Activated CD4-positive, alpha-beta T cell treated with anti-CD3 and anti-CD28 coated beads for 4 hours (primary cell): ENCODE measurements at places on chromosomes 4 and X.

- DNase-seq, result peak; percentile 13
Measured at GRCh38 chr4:76023389-76023788, at the start of gene CXCL10. Gene CXCL10, minus strand, starts transcription at chr4:76023497. Its CDS starts 66 bp downstream, at chr4:76023431.

GRCh38 chr4:20176881-20177280 is 74.8 kb upstream of the SLIT2 start:
- no peak for DNase-seq

DNA sequence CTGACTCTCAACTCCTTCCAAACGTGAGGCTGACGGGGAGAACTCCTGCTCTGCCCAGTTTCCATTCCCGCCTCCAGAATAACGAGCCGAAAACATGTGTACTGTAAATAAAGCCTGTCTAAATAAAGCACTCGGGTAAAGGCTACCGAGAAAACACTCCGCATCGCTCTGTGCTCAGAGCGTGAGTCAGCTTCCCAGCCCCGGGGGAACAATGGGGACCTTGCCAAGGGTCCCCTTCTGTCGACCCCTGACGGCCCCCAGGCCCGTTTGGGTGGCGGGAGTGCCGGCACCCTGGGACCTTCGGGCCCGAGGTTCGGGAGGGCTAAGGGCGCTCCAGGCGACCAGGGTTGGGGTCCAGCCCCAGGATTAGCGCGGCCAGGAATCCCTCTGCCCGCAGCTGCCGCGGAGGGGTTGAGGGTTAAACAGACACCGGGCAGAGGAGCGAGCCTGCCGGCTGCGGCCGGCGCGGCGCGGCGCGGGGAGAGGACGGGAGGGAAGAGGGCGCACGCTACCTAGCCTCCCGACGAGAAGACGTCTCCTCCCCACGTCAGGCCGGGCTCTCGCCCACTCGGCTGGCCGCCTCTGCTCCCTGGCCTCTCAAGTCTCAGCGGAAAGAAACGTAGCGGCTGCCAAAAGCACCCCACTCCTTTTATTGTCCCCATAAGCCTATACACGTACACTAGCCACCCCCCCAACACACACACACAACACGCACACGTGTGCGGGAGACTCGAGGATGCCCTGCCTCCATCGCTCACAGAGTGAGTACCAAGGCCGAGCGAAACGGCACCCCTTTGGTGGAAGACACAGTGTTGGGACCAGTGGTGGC is 85.5 kb downstream of the BCOR start:
- DNase-seq, result peak; percentile 11

GRCh38 chr4:149095001-149095400 is 652.8 kb upstream of the NR3C2 start:
- no peak for DNase-seq

GRCh38 chr4:139214039-139214534 is 37.1 kb upstream of the ELF2 start:
- no peak for DNase-seq

DNA sequence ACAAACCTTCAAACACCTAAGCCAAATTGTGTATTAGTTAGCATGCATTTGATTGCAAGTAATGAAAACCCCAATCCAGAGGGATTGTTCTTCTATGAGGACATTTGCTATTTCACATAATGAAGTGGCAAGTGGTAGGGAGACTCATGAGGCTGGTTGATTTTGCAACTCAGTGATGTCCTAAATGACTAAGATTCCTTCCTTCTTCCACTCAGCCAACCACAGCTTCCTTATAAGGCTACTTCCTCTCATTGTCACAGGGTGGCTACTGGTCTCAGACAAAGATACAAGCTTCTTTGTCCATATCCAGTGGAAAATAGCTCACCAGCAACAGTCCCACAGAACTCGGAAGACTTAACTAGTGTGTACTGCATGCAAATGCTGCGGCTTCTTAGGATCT is 5.3 kb upstream of the OTC start:
- no peak for DNase-seq

DNA sequence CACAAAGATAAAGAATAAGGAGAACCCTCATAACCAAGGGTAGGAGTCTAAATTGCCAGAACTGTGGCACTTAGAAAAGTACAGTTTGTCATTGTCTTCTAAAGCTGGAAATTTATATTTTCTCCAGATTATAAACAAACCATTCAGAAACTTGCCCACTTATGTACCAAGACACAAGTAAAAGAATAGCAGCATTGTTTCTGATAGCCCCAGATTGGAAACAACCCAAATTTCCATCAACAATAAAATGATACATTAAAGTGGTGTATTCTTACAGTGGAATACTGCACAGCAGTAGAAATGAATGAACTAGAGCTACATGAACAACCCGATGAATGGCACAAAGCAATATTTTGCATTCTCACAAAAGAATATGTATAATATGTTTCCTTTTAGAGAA is 63.1 kb upstream of the PDHA1 start:
- no peak for DNase-seq

DNA sequence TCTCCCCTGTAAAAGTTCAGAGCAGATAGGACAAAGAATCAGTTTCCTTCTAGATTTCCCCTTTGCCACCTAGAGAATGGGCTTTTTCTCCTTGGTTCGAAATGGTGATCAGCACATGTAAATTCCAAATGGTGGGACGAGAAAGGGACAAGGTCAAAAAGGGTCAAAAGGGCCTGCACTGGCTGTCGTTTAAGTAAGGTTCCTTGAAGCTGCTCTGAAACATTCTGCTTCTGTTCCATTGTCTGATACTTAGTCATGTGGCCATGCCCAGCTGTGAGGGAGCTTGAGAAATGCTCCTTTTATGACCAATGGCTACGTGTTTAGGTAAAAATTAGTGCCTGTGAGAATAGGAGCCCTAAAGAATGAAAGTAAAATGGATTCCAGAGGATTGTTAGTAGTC is 165.9 kb upstream of the CENPE start:
- DNase-seq, result no peak

GRCh38 chrX:103343105-103343504 is 13.1 kb downstream of the TCEAL7 start:
- DNase-seq, result peak; percentile 23

GRCh38 chr4:6520051-6520636 is 47.7 kb upstream of the PPP2R2C start:
- DNase-seq, result no peak

- DNase-seq, result no peak
Measured at GRCh38 chr4:3335385-3335784, 42.6 kb downstream of the RGS12 start.

DNA sequence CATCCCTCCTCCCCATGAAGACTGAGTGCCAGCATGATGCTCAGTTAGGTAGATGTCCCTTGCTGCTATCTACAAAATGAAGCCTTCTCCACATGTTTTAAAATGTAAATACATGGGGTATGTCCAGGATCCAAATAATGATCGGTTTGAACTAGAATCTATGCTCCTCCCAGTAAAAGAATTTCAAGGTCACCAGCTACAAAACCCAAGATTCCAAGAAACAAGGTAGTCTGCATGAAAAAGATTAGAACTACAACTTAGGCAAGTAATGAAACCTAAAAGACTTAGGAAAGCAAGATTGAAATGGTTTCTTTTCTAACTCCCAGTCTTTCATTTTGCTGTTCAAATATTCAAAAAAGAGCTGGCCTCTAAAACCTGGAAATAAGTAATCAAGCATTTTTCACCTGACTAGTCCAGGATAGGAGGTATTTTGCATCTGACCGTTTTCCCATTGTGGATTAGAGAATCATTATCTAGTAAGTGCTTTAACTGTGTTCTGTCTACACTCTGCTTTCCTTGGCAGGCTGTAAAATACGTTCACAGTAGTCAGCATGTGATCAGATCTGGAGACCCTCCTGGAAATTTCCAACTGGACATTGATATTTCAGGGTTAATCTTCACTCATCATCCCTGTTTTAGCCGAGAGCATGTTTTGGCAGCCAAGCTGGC is 57.4 kb downstream of the CC2D2A start:
- no peak for DNase-seq

GRCh38 chr4:122577189-122577553 is 43.7 kb downstream of the IL21 start:
- no peak for DNase-seq

DNA sequence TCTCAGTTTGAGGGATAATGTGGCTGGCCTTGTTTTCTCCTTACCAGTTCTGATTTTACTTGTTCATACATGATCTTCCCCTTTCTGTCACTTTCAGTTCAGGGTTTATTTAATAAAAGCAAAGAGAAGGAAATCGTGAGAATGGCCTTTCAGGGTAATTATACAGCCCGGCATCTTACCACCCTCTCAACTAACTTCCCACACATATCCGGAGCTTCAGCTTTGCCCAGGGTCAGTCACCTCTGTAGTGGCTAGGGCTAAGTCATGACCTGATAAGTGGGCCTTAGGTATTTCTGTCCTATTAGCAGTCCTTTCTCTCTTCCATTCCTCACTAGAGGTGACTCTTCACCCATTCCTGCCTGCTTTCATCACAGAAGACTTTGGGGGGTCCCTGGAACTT is 15.8 kb downstream of the TRPC5 start:
- no peak for DNase-seq

GRCh38 chr4:1806596-1807331 is 13.7 kb downstream of the FGFR3 start:
- no peak for DNase-seq

- no peak for DNase-seq
Measured at GRCh38 chr4:182700362-182701160, 216.6 kb downstream of the DCTD start.
